ENCODE measurements at places on chromosomes 11 and 22.

DNA sequence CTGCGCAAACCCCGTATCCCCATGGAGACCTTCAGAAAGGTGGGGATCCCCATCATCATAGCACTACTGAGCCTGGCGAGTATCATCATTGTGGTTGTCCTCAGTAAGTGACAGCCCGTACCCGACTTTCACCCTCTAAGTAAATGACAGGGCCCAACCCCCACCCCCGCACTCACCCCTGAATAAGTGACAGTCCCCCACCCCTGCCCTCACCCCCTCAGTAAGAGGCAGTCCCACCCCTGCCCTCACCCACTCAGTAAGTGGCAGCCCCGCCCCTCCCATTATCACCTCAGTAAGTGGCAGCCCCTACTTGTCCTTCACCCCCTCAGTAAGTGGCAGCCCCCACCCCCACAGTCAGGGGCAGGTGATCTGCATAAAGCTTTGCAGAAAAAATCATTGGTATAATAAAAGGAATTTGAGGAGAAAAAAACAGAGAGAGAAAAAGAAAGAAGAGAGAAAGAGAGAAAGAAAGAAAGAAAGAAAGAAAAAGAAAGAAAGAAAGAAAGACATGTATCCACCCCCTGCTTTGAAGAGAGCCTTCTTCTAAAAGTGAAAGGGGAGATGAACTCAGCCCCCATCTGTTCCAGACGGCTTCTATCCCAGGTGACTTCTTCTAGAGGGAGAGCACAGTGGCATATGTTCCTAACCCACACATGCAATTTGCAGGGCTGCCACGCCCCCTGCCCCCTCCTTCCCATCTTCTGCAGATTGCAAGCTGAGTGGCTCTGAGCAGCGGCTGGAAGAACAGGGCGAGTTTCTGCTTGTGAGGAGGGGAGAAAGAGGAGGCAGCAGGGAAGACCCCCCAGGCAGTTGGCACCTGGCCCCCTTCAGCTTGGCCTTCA lies 12.5 kb upstream of the SMIM35 start:
- DNase-seq: no peak

GRCh38 chr11:57663975-57664374 lies 3.9 kb upstream of the ZDHHC5 start:
- DNase-seq: no peak

DNA sequence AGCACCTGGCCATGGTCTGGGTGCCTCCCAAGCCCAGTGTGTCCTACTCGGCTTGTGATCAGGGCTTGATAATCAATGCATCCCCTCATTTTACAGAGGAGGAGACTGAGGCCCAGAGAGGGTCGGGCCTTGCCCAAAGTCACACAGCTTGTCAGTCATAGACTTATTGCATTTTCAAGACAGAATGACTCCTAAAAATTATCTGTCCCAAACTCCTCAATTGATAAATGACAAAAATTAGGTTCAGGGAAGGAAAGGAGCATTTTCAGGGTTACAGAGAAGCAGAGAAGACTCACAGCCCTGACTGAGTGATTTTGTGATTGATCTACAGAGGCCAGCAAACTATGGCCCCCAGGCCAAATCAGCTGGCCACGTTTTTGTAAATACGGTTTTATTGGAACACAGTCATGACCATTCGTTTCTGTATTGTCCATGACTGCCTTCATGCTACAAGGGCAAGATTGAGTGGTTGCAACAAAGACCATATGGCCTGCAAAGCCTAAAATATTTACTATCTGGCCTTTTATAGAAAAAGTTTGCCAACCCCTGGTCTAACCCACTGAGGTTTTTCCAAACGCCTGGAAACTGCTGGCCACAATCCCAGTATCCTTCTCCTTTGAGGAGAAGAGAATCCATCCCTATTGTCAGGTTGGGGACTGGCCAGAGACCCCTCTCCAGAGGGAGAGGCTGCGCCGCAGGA lies 35.1 kb upstream of the NAV2 start:
- no peak for DNase-seq

- DNase-seq: no peak
Observed at GRCh38 chr11:64339754-64340408, at the start of gene CCDC88B. Gene CCDC88B, plus strand, starts transcription at chr11:64340204. Its CDS starts 63 bp downstream, at chr11:64340267.

DNA sequence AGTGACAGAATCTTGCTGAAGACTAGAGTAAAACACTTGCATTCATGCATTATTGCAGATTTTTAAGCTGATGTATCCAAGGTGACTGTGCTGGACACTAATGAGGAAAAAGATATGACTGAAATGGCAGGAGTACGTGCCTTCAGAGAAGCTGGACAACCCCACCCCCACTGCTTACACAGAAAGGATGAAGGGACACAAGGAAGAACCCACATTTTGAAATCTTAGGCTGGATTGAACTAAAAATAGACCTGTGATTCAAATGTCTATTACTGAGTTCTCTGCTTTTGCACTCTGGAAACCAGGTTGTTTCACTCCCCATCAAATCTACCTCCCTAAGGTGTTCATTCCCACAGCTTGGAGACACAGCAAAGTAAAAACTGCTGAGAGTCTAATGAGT lies 117.1 kb downstream of the KCNC1 start:
- DNase-seq: no peak

- no peak for DNase-seq
Observed at GRCh38 chr11:95367726-95368125, 136.7 kb upstream of the SESN3 start.

DNA sequence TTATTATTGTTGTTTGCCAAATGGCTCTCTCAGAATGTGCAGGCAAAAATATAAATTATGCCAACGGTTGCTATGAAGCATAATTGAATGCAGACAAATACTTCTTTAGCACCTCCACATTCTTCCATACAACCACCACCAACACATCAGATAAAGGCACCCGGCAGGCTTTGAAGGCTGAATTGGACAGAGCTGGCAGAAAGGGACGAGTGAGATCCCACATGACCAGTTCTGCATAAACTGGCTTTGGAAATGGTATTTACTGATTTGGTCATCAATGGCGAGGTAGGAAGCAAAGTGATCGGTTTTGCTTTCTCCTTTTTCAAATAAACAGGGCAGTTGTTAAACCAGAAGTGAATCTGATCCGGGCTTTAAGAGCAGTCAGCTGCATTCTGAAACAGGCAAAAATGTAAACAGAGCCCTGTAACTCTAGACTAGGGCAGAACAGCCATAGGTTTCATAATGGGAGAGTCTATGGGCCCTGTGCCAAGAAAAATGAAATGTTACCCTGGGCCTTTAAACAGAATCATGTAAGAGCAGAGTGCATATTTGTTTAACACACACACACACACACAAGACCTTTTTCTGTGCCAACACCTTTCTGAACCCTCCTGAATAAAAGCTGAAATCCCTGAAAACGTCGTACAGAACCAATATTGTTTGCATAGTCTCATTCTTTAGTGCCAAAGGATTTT lies 97.7 kb downstream of the MPPED2 start:
- no peak for DNase-seq

DNA sequence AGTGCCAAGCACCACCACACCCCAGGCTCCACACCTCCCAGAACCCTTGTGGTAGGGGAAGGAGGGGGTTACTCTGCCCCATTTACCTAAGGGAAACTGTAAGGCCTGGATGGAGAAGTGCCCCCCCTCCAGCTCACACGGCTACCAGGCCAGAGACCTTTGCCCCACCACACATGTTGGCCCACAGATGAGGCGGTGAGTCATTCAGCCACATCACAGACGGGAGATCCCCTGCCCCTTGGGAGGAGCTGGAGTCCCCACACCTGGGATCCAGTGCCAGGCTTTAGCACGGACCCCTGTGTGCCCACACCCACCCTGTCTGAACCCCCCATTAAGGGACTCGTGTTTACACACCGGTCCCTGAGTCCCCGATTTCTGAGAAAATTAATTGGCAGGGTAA lies 24.9 kb downstream of the CDKN1C start:
- DNase-seq: no peak

DNA sequence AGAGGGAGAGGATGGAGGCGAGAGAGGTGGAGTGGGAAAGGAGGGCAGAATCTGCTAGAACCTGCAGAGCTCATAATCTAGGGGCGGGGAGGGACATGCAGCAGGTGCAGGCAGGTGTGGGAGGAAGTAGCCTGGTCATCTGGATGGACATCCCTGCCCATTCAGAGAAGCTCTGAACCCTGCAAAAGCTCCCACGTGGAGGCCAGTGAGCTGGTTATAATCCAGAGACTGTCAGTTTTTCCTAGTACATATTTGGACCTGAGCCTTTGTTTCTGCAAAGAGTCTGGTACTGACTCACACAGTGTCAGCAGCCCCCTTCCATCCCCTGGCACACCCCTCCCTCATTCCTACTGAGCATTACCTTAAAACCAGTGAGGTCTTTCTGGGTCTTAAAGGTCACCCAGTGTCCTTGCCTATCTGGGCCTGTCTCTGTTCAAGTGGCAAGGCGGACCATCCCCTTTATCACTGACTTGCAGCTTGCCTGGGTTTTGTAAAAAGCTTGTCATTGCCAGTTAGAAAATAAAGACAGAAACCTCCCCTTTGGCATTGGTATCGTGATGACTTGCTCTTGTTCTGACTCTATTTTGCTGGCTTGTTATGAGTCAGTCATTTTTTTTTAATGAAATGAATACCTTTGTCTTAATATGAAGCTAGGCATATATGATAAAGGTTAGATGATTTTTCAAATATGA lies 26.1 kb downstream of the PTPRJ start:
- DNase-seq: no peak

DNA sequence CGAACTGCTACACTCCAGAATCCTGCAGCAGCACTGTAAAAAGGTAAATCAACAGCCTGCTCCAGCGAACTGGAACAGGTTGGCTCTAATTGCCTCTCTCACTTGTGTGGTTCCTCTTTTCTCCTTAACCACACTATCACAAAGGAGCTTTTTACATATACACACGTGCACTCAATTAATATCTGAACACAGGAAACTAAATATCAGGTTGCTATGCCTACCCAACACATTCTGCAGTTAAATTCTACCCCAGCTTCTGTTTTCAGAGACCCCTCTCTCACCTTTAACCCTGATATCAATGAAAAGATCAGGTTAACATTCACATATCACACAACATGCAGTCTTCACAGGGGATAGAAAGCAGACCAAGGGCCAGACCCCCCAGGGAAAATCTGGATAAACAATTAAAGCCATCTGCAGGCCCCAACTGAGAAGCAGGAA lies 11.0 kb downstream of the RBFOX2 start:
- no peak for DNase-seq
